ENCODE measurements at places on chromosomes 6 and 20.

DNA sequence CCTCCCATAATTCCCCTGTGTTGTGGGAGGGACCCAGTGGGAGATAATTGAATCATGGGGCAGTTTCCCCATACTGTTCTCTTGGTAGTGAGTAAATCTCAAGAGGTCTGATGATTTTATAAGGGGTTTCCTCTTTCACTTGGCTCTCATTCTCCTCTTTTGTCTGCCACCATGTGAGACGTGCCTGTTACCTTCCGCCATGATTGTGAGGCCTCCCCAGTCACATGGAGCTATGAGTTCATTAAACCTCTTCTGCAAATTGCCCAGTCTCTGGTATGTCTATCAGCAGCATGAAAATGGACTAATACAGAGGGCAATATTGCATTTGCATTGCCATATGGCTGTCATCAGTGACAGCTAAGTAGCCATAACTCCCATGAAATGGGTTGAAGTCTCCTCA, 63.2 kb downstream of the ZNF217 start:
- no peak for DNase-seq

DNA sequence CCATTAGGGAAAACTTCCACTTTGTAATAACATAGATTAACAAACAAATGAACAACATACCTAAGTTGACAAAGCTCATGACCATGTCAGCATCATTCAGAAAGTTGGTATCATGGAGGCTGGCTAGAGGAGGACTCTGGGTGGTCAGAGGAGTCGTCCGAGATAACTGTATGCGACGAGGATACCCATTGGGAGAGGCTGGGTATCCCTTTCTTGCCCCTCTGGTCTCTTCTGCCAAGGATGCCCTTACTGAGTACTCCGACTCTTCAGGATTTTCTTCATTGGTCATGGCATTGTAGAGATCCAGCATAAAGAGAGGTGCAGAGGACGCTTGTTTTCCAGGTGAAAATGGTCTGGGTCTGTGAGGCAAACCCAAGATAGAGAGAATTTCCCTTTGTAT, 1.1 kb downstream of the BMP5 start:
- no peak for DNase-seq

DNA sequence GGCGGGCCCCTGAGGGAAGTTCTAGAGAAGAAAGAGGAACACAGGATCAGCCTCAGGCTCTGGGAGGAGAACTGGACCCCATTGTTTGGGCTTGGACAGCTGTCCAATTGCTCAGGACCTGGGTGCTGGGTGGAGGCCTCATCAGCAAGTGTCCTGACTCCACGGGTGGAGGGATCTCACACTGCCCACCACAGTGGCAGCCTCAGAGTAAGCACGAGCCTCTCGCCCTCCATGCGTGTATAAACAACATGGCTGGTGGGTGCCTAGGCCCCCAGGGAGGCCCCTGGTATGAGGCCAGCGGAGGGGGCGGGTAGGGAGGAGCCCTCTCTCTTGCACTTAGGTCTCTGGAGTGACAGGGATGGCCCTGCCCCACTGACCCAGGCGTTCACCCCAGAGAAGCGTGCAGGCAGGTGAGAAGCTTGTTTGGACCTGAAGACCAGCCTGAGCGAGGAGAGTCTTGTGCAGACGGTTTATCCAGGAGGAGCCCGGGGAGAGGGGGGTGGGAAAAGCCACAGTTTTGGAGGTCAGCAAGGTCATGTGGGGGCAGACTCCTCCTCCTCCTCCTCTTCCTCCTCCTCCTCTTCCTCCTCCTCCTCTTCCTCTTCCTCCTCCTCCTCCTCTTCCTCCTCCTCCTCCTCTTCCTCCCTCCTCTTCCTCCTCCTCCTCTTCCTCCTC, 41.9 kb upstream of the BHLHE23 start:
- DNase-seq, result no peak

DNA sequence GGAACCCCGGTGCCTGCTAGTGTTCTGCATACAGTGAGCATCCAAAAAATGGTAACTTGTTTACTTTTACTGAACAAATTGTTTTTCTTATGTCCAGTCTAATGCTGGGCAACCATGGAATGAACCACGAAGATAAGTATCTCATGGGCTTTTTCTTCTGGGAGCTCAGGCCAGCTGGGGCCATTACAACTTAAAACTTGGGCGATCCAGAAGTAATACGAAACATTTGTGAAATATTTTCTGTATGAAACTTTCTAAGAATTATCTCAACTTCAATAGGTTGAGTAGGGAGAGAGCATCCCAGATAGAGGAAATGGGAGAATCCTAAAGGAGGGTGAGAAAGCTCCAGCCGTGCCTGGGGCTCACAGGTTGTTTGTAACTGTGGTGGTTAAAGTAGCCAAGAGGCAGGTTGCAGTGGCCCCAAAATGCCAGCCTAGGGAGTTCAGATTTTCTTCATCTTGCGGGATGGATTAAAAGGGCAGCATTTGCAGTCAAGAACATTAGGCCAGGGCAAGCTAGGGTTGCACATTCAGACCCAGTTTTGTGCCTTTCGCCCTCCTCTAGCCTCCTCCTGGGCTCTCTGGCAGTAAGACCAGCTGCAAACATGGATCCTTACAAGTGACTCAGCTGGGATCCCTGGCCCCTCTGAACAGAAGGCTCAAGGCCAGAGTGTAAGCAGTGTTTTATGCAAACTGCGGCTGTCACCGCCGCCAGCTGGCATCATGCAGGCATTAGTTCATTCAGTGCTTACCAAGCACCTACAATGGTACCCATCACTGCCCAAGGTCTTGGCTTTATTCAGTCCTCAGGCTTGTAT, 41.5 kb downstream of the ELMO2 start:
- peak; percentile 33 for DNase-seq

GRCh38 chr6:97052896-97053295, 128.4 kb downstream of the KLHL32 start:
- DNase-seq, result no peak

DNA sequence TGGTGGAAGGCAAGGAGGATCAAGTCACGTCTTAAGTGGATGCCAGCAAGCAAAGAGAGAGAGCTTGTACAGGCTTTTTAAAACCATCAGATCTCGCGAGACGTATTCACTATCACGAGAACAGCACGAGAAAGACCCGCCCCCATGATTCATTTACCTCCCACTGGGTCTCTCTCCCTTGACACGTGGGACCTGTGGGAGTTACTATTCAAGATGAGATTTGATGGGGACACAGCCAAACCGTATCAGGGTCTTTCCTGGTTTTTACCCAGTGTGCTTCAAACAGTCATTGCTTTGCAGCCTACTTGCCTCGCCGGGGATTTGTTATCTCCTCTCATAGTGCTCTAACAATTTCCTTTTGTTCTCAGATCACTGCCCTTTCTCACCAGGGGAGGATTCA, 108.2 kb downstream of the UST start:
- no peak for DNase-seq

GRCh38 chr6:73394577-73395354, at the start of gene DDX43:
TSS of gene DDX43 (plus strand) at chr6:73394828. CDS start at chr6:73394906, 78 bp downstream.
- peak; percentile 68 for DNase-seq

- DNase-seq, result no peak
Measured at GRCh38 chr20:54278262-54278661, 70.4 kb downstream of the PFDN4 start.

DNA sequence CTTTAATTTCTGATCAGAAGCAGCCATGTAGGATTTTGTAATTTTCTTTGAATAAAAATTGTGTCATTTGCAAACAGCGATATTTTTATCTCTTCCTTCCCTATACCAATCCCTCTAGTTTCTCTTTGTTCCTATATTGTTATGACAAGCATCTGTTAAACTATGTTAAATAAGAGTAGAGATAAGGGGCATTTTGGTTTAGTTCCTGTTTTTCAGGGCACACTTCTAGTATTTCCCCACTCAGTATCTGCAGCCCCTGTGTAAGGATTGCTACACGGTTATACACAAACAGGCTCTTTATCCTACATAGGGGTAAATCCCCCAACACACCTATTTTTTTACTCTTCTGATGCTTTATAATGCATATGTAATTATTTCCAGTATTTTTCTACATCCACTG, 42.1 kb downstream of the TRERF1 start:
- DNase-seq, result no peak

GRCh38 chr20:16209951-16210361, 363.3 kb downstream of the KIF16B start:
- DNase-seq, result no peak

GRCh38 chr6:42958125-42958524, 2.4 kb upstream of the GNMT start:
- peak; percentile 23 for DNase-seq

DNA sequence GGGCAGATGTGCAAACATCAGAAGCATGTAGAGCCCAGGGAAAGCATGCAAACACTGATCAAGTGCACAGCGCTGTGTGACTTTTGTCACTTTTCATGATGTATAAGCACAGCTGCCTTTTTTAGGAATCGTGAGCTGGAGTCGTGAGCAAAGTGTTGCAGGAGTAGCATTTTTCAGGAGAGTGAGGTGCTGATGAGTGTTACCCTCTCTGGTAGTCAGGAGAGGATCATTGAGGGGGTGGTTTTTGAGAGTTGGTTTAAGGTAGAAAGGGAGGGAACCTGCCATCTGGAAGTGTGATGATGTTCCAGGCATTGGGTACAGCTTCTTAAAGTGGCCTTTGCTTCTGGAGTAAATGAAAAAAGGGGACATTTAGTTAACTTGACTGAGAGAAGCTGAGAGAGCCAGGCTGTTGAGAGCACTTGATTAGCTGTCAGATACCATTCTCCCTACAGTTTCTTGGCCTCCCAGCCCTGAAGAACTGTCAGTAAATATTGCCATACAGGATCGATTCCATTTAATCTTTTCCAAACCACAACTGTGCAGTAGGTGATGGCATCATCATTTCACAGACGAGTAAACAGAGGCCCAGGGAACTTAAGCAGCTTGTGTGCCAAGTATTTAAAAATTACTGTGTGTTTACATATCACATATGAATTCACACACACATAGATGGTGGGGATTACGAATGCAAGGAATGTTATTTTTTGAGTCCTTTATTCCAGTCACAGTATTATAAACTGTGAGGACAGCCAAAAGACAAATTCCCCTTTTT, 28.9 kb downstream of the TPD52L1 start:
- no peak for DNase-seq

GRCh38 chr20:41371371-41371770, 4.8 kb upstream of the EMILIN3 start:
- no peak for DNase-seq

- peak; percentile 58 for DNase-seq
Measured at GRCh38 chr6:36759148-36759759, 61.6 kb downstream of the RAB44 start.

GRCh38 chr20:371755-372542, 8.6 kb upstream of the TRIB3 start:
- peak; percentile 79 for DNase-seq

DNA sequence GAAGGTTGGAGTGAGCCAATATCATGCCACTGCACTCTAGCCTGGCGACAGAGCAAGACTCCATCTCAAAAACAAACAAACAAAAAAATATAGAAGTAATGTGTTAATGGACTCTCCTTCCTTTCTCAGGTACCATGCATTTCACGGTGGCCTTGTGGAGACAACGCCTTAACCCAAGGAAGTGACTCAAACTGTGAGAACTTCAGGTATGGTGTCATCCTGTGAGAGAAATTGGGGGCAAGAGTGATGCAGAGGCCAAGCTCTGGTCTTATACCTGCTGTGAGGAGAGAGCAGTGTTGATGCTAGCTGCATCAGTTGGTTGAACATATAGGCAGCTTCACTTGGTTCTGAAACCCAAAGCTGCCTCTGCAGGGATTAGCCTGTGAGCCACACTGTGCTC, 6.2 kb downstream of the ITCH start:
- DNase-seq, result no peak

DNA sequence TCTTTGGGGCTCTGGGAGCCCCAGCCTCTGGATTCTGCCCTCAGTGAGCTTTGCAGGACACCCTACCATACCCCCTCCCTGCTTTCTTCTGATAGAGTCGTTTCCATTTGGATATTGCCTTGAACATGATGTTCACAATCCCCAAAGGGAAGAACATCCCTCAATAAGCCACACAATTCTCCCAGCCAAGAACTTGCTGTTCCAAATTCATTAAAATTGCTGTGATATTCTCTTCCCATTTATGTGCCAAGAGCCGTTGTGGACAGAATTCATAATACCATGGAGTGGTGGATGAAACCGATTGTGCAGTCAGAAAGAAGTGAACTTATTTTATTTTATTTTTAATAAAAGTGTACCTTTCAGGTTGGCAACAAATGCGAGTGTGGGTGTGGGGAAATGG, 95.8 kb downstream of the DHX35 start:
- no peak for DNase-seq

DNA sequence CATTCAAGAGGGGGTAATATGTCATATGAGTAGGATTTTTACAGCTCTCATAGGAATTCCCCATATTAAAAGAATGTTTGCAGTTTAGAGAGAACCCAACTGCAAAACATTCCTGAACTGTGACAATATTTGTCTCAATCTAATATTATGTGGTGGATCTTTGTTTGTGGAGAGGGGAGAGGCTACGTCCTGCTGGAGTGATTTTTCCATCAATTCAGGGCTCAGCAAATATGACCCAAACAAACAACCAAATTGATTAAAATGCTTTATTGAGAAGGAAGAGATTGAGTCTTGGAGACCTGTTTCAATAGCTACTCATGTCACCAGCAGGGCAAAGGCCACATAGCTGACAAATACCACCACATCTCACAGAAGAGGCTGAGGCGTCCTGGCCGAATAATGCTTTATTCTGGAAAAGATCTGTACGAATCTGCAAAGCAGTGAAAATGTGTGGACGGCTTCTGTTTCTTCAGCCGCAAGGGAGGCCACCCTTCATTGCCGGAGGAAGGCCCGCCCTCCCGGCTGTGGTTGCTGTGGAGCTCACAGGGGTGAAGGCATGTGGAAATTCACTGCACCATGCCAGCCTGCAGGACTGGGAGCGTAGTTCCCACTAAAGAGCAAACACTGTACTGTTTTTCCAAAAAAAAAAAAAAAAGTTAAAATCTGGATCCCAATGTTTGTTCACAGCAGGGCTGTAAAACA, 89.7 kb upstream of the QKI start:
- no peak for DNase-seq

DNA sequence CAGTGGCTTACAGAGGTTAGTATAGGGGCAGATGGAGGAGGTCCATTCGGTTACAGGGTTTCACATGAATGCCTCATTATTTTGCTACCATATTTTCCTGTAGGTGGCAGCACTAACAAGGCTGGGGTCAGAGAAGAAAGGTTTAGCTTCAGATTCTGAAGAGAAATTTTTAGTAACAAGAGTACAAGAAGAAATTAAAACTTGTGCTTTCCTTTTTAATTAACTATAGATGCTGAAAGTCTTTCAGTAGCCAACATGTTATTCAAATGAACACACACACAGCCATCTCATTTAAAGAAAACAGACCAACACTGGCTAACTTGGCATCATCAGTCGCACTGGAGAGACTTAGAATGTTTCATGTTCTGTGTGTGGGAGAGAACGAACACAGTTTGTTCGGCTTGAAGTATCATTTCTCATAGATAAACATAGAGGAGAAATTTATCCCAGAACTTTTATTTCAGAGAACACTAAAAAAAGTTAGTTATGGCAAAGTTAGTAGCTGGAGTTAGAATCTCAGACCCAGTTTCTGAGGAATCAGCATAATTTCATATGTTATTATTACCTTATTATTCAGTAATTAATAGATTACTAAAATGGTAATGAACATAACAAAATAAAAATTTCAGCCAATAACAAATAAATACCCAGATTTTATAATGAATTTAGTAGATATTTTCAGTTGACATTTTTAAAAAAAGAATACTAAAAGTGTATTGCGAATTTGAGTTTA, 314.0 kb upstream of the RSPO3 start:
- DNase-seq, result peak; percentile 66

Measured in fibroblast of mammary gland (primary cell).